BJ (cell line): ENCODE measurements at places on chromosomes 16 and 17.

DNA sequence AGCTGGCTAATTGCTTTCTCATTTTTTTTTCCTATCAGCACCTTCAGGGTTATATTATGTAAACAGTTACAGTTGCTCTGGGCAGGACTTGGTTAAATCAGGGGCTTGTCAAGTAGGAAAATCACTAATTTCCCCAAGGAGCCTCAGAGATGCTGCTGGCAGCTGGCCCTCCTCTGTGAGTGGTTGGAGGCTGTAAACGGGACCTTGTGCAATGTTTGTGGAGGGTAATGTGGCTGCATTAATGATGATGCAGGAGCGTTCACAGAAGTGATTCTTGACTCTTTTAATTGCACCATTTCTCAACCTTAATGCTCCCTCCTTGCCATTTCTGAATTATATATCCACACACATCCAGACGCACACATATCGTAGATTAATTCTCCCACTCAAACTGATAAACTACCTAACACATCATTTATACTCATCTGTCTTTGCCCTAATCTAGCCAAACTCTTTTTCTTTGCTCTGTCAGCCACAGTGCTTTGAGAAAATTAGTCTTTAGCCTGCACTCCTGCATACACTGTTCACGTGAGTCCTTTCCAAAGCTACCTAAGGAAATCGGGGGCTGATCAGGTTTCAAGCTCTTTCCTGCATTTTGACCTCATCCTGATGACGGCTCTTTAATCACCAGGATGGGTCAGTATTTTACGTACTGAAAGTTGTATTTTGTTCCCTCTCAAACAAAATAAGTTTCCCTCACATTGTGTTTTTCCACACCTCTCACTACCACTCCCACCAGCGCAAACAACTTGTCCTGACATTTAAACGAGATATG lies 154.4 kb upstream of the PIRT start:
- DNase-seq: no peak

DNA sequence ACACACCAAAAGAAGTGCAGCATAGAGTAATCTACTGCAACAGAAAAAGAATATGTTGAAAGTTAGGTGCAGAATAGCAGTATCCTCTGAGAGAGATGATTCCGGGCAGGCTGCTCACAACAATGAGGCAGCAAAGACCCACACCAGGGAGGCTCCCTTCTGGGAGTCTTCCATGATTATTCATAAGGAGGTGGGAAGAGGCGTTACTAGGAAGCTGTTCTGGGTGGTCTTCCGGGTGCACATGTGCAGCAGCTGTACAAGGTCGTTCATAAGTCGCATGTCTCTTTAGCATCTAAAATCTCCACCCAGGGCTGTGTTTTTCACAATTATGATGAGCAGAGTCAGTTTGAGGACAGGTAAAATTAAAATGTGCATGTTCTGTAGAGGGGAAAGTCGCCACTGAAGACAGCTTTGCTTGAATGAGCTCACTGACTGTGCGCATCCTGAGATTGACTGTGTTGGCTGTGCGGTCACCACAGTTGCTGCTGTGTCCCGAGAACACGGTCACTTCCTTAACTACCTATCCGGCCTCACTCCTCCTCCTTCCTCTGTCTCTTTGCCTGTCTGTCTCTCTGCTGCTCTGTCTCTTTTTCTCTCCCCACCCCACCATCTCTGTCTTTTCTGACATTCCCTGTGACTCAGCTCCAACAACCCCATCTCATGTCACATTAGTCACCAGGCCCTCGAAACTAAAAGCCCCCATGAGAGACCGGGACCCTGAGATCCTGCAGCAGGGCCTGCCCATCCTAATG lies 125.5 kb upstream of the HSBP1 start:
- DNase-seq: no peak

- no peak for DNase-seq
Measured at GRCh38 chr17:57889892-57890856, 40.3 kb upstream of the MRPS23 start.

DNA sequence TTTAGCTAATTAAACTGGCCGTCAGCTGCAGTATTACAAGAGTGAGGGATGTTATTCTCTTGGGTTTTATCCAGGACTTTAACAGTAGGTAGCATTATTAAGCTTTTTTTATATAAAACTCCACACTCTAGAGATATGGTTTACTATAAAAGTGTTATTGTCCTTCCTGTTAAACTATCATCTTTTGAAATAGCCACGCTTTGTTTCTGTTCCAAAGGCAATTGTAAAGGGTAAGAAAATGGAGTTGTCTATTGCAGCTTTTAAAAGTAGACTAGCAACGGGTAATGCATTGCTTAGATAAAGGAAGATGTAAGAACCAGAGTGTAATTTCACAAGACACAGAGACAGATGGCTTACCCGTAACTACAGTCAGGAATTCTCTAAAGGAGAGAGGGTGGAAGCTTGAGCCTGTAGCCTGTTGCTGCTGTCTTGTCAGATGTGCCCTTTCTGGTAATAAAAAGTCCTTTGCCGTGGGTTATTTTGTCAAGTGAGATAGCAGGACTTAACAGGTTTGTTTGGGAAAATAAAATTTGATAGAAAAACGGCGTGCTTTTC lies 56.4 kb downstream of the WWOX start:
- no peak for DNase-seq

- no peak for DNase-seq
Measured at GRCh38 chr17:32794533-32795246, 82.2 kb downstream of the MYO1D start.

DNA sequence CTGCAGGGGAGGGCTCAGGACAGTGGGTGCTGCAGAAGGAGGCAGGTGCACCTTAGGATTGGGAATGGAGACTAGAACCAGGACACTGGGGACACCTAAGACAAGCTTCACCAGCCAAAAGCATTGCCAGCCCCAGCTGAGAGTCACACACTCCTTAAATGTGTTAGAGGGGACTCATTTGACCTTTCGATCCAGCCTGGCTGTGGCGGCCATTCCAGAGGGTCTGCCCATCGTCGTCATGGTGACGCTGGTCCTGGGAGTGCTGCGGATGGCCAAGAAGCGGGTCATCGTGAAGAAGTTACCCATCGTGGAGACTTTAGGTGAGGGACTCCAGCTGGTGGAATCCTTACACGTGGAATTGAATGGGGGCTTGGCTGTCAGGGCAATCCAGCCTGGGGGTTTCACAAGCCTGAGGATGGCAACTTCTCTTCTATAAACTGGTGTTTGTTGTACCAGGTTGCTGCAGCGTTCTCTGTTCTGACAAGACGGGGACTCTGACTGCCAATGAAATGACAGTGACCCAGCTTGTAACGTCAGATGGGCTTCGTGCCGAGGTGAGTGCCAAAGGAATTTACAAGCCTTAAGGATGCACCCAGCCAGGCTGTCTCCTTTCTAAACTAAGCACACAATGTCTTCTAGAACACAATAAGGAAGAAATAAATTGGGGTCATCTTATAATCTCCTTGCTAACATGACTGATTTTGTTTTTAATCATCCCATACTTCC lies 65.3 kb downstream of the MEAK7 start:
- no peak for DNase-seq

DNA sequence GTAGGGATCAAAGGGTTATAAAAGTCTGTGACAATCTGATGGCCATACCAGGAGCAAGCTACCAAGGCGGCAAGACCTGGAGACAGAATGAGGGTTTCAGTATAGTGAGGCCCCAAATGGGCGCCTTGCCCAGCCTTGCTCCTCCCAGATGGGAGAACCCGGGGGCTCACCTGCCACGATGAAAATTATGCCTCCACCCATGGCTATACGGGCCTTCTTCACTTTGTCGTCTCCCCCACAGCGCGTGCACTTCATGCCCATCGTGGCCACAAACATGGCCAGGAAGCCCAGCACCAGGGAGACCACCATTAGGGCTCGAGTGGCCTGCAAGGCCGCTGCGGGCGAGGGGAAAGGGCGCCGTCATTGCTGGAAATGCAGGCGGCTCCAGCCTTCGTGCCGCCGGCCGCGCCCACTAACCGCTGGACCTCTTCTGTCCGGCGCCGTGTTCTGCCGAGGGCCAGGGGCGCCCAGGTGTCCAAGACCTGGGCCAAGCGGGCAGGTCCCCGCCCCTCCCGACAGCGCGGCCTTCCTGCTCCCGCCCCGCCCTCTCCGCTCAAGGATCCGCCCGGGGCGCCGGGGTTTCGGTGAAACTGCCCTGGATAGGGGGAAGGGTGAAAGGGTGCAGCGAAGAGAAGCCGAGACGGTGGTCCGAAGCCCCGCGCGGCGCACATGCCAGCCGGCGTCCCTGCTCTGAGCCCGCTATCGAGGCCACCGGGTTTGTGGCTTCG lies 1.5 kb downstream of the CLDN7 start:
- DNase-seq: no peak

GRCh38 chr17:63950940-63951907 lies 19.1 kb upstream of the CD79B start:
- DNase-seq: no peak
